ENCODE measurements at places on chromosomes 13 and 19.

- no peak for DNase-seq
Observed at GRCh38 chr13:32905063-32905863, 111.0 kb upstream of the KL start.

GRCh38 chr19:39363901-39364457 is 21.8 kb downstream of the SAMD4B start:
- no peak for DNase-seq

- no peak for DNase-seq
Observed at GRCh38 chr13:37587236-37587635, 11.3 kb downstream of the POSTN start.

- no peak for DNase-seq
Observed at GRCh38 chr19:30924670-30925069, 424.6 kb downstream of the TSHZ3 start.

GRCh38 chr13:113809934-113810333 is 50.9 kb downstream of the TMEM255B start:
- DNase-seq = no peak

GRCh38 chr13:50672025-50672424 is 171.5 kb downstream of the DLEU7 start:
- no peak for DNase-seq

DNA sequence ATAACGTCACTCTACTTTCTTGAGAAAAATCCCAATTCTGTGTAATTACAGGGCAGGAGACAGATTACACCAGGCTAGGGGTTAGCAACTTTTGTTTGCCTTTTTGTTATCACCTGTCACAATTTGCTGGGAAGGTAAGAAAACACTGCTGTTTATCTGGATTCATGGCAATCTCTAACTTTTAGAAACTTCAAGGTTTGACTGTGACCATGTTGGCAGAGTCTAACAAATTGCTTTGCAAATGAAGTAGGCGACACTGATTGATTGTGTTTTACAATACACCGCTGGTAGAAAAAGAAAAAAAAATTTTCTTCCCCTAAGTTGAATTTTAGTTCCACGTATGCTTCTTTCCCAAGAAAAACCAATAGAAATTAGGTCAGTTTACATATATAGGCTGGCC is 10.4 kb upstream of the PDX1 start:
- DNase-seq = no peak

DNA sequence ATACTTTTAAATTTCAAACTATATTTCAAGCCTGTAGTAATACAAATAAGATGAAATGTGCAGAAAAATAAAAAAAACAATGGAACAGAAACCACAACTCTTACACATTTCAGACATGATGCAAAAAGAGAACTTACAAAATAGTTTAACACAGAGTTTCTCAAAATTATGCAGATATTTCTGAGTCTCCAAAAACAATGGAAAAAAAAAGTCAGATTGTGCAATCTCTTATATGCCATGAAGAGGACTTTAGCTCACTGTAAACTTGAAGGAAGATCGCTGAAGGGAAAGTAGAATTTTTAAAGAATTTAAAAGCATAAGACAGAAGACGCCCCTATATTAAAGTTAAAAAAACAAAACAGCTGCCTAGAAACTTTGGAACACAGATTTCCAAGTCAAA is 20.4 kb downstream of the ZNF708 start:
- no peak for DNase-seq

DNA sequence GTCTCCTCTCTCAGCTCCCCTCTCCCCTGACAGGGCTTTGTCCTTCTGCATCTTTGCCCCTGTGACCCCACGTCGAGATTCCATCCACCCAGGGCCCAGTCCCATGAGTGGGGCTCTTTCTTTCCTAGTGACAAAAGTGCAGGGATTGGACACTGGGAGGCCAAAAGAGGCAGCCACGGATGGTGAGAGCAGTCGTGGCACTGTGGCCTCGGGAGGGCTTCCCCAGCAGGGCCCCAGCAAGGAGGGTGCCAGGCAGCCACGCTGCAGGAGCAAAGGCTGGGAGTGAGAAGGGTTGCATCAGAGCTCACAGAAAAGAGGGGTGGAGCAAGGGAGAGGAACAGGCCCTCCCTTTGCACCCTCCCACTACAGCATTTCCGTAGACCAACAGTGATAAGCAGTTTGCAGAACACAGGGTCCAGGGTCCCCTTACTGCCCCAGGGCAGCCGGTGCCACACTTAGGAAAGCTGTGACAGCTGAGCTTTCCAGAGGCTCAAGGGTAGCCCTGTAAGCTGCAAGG is 4.9 kb downstream of the ZSCAN1 start:
- no peak for DNase-seq

GRCh38 chr19:6730153-6730804 is 7.1 kb downstream of the GPR108 start:
- DNase-seq = no peak

DNA sequence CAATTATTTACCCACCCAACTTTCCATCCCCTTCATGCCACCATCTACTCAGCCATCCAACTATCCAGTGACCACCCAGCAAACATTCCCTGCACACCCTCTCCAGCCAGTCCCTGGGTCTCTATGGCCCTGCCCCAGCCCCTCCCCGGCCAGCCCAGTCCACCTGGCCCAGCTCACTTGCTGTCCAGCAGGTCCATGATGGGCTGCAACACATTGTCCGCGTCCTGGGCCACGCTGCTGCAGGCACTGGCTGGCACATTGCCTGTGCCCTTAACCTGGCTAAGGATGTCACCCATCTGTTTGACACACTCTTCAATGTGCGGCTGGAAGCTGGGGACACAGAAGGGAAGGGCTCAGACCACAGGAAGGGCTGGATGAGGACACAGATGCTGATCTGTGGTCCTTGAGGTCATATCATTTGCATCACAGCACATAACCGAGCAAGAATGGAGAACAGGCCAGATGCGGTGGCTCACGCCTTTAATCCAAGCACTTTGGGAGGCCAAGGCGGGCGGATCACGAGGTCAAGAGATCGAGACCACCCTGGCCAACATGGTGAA is 61.6 kb downstream of the UNC13A start:
- no peak for DNase-seq

DNA sequence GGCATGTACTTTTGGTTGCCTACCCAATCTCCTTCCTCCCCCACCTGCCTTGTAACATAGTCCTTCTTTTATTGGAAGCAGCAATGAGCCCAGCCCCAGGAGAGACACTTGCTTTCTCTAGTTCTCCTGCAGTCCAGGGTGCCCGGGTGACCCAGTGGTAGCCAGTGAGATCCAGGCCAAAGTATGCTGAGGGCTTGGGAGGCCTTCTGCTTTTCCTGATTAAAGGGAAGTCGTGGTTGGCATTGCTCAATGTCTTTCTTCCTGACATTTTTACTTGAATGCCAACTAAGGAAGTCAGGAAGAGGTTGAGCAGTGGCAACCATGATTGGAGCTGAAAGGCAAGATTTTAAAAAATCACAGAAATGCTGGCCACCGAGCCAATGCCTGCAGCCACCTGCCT is 25.7 kb downstream of the CNMD start:
- DNase-seq = no peak

GRCh38 chr19:1893791-1894190 is 8.5 kb upstream of the ABHD17A start:
- no peak for DNase-seq

DNA sequence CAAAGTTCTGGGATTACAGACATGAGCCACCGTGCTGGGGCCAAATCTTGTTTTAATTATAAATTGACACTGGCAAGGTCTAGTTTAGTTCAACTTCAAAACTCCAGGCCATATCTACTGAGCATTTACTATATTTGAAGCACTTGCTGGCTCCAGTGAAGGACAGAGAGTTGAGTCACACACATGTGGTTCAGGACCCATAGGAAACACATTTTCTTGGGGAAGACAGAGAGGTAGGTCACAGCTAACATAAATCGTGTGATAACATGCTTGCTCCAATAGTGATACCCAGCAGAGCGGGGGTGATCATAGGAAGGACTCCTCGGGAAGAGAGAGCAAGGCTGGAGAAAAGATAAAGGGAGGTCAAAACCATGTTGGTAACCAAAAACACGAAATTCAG is 170.6 kb upstream of the TSC22D1 start:
- no peak for DNase-seq

Measured in non-pigmented ciliary epithelial cell (primary cell).